ENCODE measurements at places on chromosomes 12 and 14. TPM values are rescaled to one million over a fixed set of nuclear protein-coding genes. Genes with fewer than 3 reads are reported as not detected.

RFC5 gene
- 20.8 TPM for total RNA-seq

PPP2R5C gene
- 174 TPM for total RNA-seq

ATP5MC2 gene
- total RNA-seq = 73.0 TPM

G2E3 gene
- 42.8 TPM for total RNA-seq

PTGDR gene
- total RNA-seq = 0.41 TPM

KCNK10 gene
- 11.8 TPM for total RNA-seq

RNASE3 gene
- not detected for total RNA-seq

DBX2 gene
- total RNA-seq = 2.9 TPM

TRAF3 gene
- 15.1 TPM for total RNA-seq

PLCZ1 gene
- total RNA-seq = not detected

SERPINA9 gene
- total RNA-seq = not detected

DNA sequence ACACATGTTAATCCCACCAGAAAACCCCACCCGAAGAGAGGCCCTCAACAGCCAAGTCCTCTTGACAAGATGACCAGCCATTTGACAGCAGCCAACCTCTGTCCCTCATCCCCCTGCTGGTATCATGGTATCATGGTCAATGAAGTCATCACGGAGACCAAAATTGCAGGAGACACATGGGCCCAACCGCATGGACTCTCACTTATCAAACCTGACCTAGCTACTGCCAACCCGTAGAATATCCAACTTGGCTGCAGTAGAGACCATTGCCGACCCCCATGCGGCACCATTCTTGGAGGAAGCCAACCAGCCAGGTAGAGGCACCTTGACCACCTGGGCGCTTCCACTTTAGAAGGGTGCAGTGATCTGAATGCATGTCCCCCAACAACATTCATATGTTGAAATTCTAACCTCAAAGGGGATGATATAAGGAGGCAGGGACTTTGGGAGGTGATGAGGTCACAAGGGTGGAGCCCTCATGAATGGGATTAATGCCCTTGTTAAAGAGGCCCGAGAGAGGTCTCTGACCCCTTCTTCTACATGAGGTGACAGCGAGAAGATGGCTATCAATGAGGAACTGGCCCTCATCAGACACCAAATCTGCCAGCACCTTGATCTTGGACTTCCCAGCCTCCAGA lies 33.3 kb downstream of the DIO3 start:
- no peak for DNase-seq

DNA sequence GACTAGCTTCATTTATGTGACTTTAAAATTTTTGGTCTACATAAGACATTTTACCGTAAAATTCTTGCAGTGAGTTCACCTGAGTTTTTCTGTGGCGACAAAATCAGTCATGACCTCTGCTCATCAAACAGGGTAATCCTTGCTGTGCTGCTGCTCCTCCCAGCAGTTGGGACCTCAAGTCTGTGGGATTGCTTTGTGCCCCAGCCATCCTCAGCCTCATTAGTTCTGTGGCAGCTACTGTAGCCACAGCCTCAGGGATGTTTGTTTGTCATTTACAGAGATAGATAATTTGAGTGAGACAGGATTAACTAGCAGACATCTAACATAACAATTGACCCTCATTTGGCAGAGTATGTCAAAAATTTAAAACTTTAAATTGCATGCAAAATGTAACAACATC lies 357.0 kb downstream of the PCNX1 start:
- DNase-seq = no peak

DNA sequence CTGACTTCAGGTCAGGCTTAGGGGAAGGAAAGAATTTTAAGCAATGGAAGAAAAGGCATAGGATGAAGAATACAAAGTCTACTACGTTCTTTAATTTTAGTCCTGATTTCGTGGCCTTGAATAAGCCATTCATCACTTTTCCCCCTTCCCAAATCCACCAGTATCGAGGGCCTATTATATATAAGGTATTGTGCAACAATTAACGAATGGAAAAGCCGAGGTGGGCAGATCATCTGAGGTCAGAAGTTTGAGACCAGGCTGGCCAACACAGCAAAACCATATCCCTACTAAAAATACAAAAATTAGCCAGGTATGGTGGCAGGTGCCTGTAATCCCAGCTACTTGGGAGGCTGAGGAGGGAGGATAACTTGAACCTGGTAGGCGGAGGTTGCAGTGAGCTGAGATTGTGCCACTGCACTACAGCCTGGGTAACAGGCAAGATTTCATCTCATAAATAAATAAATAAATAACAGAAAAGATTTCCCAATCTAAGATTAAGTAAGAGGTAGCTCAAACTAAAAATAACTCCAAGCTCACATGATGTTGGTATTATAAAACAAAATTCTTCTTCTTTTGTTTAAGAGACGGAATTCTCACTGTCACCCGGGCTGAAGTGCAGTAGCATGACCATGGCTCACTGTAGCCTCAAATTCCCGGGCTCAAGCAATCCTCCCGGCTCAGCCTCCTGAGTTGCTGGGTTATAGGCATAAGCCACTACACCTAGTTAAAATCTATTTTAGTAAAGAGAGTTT lies 58.3 kb upstream of the NR2C1 start:
- DNase-seq = no peak

- DNase-seq = no peak
Measured at GRCh38 chr12:67829896-67830295, 159.4 kb upstream of the IFNG-AS1 start.

GRCh38 chr14:101988377-101988776 lies 24.0 kb downstream of the DYNC1H1 start:
- DNase-seq = no peak

GRCh38 chr12:26358651-26359050 lies 163.3 kb downstream of the SSPN start:
- no peak for DNase-seq

- DNase-seq = no peak
Measured at GRCh38 chr12:62724947-62725451, 210.0 kb downstream of the PPM1H start.

DNA sequence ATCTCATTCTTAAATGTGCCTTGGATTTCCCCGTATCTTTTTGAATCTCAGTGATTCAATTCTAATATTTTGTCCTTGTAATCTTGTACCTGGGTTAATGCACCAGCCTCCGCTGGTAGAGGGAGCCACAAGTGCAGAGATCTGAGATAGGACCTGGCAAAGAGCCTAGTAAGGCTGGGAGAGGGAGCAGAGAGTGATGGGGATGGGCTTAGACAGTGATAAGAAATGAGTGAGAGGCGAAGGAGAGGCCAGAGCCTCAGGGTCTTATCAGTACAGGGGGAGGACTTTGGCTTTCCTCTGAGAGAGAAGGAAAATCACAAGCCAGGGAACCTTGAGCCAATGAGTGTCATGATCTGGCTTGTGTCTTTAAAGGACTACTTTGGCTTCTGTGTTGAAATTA lies 30.5 kb upstream of the LMNTD1 start:
- DNase-seq = no peak

DNA sequence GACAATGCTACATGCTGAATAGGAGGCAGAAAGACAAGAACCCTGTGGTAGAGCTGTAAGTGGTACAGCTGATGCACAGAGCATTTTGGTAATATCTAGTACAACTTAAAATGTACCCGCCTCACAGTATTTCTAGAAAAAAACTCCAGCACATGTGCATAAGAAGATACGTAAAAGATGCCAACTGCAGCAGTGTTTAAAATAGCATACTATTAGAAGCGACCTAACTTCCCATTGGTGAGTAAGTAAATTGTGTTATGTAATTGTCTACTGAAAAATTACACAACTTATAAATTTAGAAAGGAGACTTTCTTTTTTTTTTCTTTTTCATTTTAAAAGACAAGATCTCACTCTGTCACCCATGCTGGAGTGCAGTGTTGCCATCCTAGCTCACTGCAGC lies 114.3 kb upstream of the CAND1 start:
- DNase-seq = no peak

DNA sequence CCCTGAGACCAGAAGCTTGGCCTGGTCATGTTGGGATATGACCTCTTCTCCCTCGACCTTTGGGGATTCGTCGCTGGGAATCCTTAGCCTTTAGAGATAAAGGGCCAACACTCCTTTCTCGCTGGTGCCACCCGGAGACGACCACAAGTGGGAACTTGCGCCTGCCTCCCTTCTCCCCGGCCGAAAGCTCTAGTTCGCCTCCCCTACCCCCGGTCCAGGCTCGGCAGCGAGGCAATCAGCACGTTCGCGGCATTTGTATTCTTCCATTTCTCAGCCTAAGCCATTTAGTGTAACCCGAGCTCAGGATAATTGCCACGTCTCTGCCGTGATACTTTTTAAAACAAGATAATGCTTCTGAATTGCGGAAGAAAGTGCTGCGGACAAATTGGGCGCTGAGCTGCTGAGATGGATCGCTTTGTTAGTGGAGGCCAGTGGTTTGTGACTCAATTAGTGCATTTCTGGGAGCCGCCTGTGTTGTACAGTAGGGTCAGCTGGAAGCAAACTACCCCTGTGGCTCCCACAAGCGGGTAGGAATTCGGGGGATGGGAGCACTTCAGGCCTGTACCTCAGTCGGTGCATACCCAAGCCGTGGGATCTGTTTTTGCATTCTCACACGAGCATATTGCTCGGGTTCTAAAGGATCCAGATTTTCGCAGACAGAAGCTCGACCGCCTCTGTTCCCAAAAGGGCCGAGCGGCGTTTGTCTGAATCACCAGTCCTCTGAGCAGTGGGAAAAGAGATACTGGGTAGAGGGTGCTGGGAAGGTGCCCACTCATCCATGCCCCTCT lies 6.8 kb upstream of the SIX1 start:
- peak; percentile 12 for DNase-seq

- no peak for DNase-seq
Measured at GRCh38 chr12:62426089-62426488, 40.5 kb upstream of the MON2 start.

- DNase-seq = no peak
Measured at GRCh38 chr14:96212896-96213295, 8.3 kb downstream of the BDKRB2 start.

GRCh38 chr14:74160763-74161162 lies 76.0 kb downstream of the LIN52 start:
- DNase-seq = no peak

- DNase-seq = no peak
Measured at GRCh38 chr12:19675361-19675760, 236.1 kb downstream of the AEBP2 start.

DNA sequence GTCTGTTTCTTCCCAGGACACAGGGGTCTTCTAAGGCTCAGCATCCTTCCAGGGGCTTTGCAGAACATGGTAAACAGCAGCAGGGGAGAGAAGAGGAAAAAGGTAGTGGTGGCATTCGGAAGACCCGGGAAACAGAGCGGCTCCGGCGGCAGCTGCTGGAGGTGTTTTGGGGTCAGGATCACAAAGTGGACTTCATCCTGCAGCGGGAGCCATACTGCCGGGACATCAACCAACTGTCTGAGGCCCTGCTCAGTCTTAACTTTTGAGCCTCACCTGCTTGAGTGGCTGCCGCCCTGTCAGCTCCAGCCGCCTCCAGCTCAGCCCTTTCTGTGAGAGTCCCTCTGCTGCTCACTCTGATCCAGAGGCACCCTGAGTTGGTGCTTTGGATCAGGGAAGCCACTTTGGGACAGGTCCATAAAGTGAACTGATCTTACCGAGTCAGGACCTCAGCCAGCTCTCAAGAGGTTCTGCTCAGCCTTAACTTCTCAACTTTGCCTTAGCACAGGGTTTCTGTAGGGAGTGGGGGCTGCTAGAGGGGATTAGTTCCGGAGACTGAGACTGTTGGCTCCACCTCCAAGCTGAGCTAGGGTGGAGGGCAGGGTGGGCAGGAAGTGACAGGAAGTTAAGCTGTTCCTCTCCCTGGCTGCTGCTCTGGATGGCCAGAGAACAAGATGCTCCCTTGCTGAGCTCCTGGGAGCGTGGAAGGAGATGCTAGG lies 5.4 kb downstream of the SDR39U1 start:
- DNase-seq = no peak

Data from frontal cortex (tissue), 4 donors.